CD14-positive monocyte (primary cell): ENCODE measurements at places on chromosomes 6 and 20.

DNA sequence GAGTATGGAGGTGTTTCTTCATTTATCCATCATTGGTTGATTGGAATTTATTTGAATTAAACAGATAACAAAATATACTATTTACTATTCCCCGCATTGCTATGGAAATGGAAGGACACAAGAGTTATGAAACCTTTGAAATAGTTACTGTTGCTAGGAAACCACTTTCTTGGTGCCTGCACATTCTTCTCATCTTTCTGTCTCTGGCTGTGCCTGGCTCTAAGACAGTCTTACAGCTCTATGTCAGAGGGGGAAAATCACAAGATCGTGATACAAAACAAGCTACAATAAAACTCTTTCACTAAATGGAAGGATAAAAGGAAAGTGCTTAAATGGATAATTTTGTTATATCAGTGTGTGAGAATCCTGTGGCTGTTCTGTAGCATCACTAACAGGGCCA lies 453.0 kb downstream of the LMBRD1 start:
- H3K27me3 ChIP-seq: no peaks in the 10 kb centered on the region
- no peak for DNase-seq
- H3K36me3 ChIP-seq: no peaks in the 10 kb centered on the region
- H3K27ac ChIP-seq: no peak overlapping the region
- H3K4me3 ChIP-seq: no peak overlapping the region

GRCh38 chr20:18058661-18059467 lies 1.1 kb upstream of the OVOL2 start:
- H3K4me1 ChIP-seq: peaks cover 35% of the 10 kb centered on the region
- H3K27ac ChIP-seq: no peak overlapping the region
- DNase-seq: no peak
- no peak overlapping the region for H3K4me3 ChIP-seq
- peaks cover 64% of the 10 kb centered on the region for H3K27me3 ChIP-seq

GRCh38 chr6:137122612-137123011 lies 50.8 kb downstream of the IL22RA2 start:
- no peak for DNase-seq
- H3K4me3 ChIP-seq: no peak overlapping the region
- H3K27ac ChIP-seq: no peak overlapping the region
- no peaks in the 10 kb centered on the region for H3K27me3 ChIP-seq
- H3K4me1 ChIP-seq: no peaks in the 10 kb centered on the region

DNA sequence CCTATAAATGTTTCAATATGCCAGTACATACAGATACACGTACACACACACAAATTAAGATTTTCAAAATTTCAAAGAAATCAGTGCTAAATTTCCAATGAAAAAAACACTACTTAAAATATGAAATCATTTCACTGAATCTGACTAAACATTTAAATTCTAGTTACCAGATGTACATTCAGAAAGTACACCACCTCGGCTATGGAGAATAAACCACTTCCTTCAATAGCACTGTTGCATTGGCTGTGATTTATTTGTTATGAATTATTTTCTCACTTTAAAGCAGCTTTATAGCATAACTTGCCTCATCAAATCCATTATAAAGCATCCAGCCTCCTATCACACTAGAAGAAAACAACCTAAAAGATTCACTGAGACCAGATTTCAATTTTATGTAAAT lies 36.6 kb downstream of the HBS1L start:
- H3K4me3 ChIP-seq: no peak overlapping the region
- no peak for DNase-seq
- no peaks in the 10 kb centered on the region for H3K27me3 ChIP-seq
- no peaks in the 10 kb centered on the region for H3K36me3 ChIP-seq
- peaks cover 2% of the 10 kb centered on the region for H3K4me1 ChIP-seq
- H3K27ac ChIP-seq: no peak overlapping the region

DNA sequence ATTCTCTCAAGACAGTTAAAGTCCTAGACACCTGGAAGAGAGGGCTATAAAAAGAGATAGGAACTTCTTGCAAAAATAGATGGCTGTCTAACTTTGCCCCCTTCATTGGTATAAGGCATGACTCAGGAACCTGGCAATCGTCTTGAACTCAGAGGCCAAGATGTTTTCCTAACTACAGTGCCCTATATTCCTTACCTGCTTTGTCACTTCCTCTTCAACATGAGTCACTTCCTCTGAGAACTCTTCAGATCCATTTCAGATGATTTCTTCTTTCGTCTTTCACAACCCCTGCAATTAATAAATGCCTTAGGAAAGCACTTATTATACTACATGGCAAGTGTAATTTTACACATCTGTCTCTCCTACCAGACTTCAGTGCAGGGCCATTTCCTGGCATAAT lies 83.5 kb downstream of the HAO1 start:
- no peaks in the 10 kb centered on the region for H3K27me3 ChIP-seq
- H3K4me3 ChIP-seq: no peak overlapping the region
- H3K27ac ChIP-seq: no peak overlapping the region
- H3K36me3 ChIP-seq: no peaks in the 10 kb centered on the region

GRCh38 chr6:158314737-158315136 lies 2.5 kb downstream of the TULP4 start:
- H3K27me3 ChIP-seq: no peaks in the 10 kb centered on the region
- H3K36me3 ChIP-seq: no peaks in the 10 kb centered on the region
- H3K4me3 ChIP-seq: peak overlapping the region; percentile 75
- H3K27ac ChIP-seq: peak overlapping the region; percentile 49
- peak; percentile 7 for DNase-seq
- H3K4me1 ChIP-seq: peaks cover 26% of the 10 kb centered on the region

- H3K27ac ChIP-seq: no peak overlapping the region
- H3K27me3 ChIP-seq: no peaks in the 10 kb centered on the region
- no peak for DNase-seq
- no peak overlapping the region for H3K4me3 ChIP-seq
These were observed 1014.5 kb upstream of the MANEA start for GRCh38 chr6:94562846-94563245.
